NCI-H2081 treated with DMSO at 0.1 percent for 48 hours (cell line): ENCODE measurements at places on chromosomes 16 and 17.
A peak's percentile ranks its signal among the peaks of the same experiment; 100 is the strongest.

DNA sequence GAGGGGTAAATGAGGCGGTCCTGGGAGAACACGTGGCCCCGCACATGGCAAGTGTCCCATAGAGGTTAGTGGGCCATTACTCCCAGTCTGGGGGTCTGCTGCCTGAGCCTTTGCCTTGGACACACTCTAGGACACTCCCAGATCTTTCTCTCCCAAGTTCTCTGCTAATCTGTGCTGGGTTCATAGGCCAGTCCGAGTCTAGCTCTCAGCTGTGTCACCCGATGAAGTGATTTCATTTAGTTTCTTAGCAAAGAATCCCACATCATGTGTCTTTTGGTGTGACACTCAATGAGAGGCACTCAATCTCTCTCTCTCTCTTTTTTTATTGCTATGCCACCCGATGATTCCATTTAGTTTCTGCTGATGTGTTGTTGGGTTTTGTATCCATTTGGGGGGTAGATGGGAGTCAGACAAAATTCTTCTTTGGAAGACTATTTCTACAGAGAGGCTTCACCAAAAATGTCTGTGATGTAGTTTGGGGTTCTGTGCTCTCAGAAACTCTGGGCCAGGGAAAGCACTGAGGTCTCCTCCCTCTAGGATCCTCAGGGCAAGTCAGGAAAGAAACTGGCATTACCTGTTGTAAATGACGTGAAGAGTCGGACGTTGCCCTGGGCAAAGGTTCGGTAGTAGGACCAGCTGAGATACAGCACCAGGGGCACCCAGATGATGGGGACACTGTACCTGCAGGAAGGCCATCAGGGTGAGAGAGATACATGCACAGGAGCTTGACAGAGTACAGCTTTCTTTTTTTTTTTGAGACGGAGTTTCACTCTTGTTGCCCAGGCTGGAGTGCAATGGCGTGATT, 25.2 kb upstream of the MLKL start:
- no peak for DNase-seq

GRCh38 chr17:13598353-13599167, 3.2 kb downstream of the HS3ST3A1 start:
- DNase-seq: no peak

DNA sequence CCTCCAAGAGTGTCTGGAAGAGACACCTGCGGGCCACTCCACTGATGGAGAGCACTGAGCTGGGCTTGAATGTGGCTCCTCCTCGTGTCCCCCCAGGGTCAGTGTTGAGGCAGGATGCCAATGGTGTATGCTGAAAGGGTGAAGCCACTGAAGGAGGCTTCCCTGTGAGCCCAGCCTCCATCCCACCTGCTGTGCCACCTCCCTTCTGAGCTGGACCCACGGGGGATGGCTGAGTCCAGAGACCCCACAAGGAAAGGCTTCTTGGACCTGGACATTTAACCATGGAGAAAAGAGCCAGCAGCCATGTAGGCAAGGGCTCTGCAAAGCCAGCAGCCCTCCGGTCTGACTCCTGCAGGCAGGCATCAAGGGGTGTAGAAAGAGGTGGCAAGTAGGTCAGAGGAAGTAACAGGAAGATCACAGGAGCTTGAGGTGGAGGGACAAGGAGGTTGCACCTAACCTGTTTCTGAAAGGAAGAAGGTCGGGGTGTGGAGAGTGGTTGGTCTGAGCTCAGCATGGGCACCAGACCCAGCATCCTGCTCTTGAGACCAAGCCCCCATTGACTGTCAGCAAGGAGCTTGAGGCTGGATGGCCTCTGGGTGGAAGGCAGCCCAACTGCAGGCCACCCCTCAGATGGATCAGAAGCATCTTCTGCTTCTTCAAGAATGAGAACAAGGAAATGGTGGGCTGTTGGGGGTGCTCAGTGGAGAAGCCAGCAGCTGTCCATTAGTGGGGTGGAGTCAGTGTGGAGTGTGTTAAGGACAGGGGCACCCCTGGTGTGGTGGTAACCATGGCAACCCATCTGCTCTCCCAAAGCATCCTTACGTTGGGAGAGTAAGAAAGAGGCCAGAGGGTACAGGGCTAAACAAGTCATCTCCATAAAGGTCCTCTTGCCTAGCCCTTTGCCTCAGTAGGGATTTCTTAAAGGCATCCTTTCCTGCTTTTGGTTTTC, 80.7 kb downstream of the PLD6 start:
- no peak for DNase-seq

DNA sequence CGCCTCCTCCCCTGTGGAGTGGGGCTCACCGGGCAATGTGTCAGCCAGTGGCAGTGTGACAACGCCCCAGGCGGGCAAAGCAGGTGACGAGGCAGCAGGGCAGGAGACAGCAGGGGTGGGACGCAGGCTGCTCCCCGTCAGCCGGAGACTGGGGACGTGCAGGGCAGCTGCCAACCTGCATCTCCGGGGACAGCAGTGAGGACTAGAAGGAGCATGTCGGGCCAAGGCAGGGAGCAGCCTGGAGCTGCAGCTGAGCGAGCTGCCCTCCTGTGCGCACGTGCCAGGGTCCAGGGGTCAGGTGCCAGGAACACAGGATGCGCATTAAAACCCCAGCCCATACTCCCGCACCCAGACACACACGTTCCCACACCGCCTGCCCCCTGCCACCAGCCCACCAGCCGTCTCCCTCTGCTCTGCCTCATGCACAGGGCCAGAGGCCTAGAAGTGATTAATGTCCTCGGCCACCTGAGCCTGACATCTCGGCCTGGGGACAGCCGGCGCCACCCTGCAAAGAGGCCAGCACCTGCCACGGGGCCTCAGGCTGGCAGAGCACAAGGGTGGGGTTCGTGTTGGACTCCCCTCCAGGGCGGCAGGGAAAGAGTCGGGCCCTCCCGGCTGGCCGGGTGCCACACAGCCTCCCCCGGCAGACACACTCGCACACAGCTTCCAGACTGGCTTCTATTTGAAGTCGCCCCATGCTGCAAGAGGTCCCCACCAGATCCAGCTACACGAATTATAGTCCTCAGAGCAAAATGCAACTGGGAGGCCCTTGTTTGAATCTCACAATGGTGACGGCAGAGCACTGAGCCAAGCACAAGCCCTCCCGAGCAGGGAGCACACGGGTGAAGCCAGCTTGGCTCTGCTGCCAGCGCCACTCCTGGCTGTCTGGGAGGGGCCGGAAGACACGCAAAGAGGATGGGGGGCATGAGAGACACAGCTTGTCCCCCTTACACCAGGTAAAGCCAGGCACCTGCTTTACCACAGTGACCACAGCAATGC, 90.4 kb downstream of the RBFOX3 start:
- DNase-seq: no peak

DNA sequence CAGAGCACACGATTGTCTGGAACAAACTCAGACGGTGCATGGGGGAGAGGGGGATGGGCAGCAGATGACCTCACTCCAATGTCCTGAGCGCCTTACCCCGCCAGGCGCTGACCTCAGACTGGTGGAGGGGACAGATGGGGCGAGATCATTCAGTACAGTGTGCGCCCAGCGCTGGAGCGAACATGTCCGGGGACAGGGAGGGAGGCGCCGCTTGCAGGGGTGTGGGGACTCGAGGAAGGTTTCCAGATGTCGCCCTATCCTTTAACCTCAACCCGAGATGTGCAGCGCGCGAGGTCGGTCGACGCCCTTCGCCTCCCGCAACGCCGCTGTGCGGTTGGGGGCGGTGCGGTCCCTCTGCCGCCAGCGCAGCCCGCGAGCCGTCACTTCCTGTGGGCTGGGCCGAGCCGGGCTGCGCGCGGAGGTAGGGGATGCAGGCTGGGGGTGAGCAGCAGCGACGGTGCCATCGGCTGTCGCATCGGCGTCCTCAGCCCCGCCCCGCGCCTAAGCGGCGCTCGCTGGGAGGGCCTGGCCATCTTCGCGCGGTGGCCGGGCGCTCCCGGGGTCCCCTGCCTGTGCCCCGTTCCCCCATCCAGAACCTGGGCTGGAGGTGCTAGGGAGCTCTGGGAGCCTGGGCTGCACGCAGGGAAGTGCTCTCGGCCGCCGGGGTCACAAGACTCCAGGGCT, 5.3 kb upstream of the CDR2L start:
- peak; percentile 52 for DNase-seq

GRCh38 chr16:85028685-85029407, 1.3 kb downstream of the KIAA0513 start:
- DNase-seq: no peak

- DNase-seq: no peak
Measured at GRCh38 chr17:61908292-61909037, 19.3 kb downstream of the INTS2 start.

GRCh38 chr16:67188798-67189197, 1.1 kb downstream of the EXOC3L1 start:
- no peak for DNase-seq

DNA sequence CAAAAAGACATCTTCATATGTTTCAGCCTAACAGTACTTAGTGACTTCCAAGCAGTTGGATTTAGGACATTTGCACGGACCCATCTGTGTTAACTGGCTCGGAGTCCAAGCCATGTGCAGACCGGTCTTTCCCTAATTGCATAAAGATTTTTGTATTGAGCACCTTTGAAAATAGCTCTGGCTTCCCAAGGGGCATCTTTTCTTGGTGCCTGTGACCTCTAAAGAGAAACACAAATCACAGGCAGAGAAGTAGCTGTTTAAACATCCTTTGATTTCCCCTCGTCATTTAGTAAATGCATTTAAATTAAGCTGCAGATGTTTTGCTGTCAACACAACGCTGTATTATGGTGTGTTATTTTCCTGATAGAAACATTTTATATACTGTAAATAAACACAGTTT, 288.2 kb upstream of the SALL1 start:
- no peak for DNase-seq

- no peak for DNase-seq
Measured at GRCh38 chr16:46836534-46837530, 5.9 kb upstream of the C16orf87 start.

DNA sequence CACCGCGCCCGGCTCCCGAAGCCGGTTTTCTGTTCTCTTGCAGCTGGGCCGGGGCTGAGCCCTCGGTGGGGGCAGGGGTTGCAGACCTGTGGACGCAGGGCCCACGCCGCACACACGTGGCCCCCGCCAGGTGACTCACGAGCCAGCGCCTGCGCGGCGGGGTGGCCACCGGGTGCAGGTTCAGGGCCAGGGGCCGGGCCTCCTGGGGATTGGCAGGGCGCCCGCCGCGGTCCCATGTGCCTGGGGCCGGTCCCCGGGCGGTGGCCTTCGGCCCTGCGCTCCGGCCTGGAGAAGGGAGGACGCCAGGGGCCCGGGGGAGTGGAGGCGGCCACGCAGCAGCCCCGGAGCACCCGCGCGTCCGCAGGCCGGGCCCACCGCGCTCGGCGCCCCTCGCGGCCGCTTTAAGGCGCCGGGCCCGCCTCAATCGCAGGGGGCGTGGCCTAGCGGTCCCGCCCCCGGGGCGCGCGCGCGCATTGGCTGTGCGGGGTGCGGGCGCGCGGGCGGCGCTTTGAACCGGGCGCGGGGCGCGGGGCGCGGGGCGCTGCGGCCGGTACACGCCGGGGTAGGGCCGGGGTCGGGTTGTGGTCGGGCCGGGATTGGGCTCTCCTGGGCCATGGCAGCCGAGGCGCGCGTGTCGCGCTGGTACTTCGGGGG, at the start of gene SLC25A10:
SLC25A10 (plus strand) TSS at position 471 of the 654 bp plus-strand sequence; CDS start at position 614, 143 bp downstream.
- peak; percentile 47 for DNase-seq

GRCh38 chr17:3501344-3501743, 25.5 kb downstream of the ASPA start:
- DNase-seq: no peak

- no peak for DNase-seq
Measured at GRCh38 chr17:17454276-17454675, 22.5 kb upstream of the MED9 start.

GRCh38 chr17:58254803-58255202, 16.4 kb downstream of the LPO start:
- DNase-seq: no peak

DNA sequence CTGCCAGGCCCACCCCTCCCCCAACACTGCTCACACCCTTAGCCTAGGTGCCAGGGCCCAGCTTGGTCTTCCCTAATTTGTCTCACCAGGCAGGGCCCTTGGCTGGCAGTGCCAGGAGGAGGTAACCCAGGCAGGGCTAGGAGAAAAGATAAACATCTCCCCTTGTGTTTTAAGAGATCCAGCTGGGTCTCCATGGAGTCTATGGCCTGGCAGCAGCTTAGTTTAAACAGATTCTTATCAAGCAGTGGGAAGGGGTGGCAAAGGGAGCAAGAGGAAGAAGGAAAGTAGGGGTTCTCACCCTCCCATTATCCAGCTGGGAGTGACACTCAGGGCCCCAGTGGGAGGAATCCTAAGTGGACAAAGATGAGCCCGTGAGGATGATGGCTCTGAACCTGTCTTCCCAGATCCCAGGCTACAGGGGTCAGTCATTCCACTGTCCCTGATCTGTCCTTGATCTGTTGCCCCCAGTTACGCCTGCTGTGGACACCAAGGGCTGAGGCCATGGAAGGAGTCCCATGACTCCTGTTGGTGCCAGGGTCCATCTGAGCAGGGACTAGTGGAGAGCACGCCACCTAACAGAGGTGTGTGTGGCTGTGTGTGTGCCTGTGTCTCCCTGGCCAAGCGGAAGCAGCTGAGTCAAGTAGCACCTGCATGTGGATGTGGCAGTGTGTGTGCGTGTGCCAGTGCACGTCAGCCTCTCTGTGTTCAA, 47.4 kb upstream of the MEIOC start:
- DNase-seq: peak; percentile 97

GRCh38 chr16:50267651-50268050, 1.3 kb downstream of the ADCY7 start:
- DNase-seq: no peak

GRCh38 chr17:78013683-78014467, 55.4 kb downstream of the TNRC6C start:
- DNase-seq: peak; percentile 35

- DNase-seq: no peak
Measured at GRCh38 chr17:17351356-17351891, 48.3 kb downstream of the NT5M start.

GRCh38 chr17:4154201-4154600, 11.2 kb downstream of the CYB5D2 start:
- DNase-seq: no peak

DNA sequence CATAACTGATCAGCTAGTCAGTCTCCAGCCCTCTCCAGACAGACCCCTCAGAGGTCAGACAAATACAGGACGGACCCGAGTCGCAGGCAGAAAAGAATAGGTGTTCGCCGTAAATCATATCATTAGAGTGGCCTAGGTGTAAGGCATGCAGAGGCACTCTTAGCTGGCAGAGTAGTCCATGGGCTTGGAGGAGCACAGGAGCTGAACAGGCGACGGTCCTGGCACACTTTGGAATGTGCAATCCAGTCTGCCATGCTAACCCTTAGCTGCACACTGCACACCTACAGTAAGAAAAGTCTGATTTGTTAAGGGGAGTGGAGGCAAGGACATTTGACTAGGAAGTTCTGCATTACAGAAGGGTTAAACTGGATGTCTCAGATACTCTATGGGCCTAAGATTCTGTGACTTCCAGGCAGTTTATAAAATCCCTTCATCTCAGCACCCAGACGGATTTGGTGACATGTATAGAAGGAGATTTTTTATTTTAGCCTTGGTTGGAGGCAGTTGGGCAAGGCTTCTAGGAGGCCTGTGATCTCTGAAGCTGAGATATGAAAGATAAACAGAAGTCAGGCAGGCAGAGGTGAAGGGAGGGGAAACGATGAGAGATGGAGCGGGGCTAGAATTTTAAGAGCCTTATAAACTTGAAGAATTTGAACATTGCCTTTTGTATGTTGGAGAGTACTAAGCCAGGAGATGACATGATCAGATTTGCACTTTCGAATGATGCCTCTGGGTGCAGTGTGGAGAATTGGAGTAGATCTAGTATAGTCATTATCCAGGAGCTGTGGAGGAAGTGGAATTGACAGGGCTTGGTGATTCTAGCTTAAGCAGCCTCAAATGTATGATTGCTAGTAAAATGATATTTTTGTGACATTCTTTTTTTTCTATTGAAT, 34.6 kb upstream of the SLC5A11 start:
- DNase-seq: no peak

GRCh38 chr17:65783845-65784334, 222.4 kb upstream of the AXIN2 start:
- DNase-seq: no peak
